ENCODE measurements at places on chromosomes 16 and 17.

DNA sequence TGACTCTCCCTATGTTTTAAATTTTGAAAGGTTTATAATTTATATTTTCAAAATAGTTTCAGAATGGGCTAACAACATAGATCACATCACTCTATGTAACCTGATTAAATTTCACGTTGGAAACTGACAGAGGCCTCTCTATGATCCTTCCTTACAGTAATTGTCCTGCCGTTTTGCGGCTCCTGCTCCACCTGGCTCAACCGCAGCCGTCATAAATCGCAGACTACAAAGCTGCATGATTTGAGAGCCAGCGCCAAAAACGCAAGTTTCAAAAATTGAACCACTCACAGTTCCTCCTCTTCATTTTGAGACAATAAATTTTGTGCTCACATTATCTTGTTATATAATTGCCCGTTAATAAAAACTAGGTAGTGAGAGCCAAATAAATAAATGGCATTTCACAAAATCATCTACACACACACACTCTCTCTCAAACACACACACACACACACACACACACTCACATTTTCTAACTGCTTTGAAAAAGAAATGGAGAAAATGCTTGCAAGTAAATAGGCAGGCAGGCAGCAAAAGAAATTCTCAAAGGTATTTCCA is 263.1 kb upstream of the PSMD7 start:
- no peaks in the 10 kb centered on the region for H3K27me3 ChIP-seq
- no peak overlapping the region for H3K27ac ChIP-seq
- no peak for DNase-seq
- H3K36me3 ChIP-seq = no peaks in the 10 kb centered on the region
- H3K4me1 ChIP-seq = no peaks in the 10 kb centered on the region
- no peak overlapping the region for H3K4me3 ChIP-seq

DNA sequence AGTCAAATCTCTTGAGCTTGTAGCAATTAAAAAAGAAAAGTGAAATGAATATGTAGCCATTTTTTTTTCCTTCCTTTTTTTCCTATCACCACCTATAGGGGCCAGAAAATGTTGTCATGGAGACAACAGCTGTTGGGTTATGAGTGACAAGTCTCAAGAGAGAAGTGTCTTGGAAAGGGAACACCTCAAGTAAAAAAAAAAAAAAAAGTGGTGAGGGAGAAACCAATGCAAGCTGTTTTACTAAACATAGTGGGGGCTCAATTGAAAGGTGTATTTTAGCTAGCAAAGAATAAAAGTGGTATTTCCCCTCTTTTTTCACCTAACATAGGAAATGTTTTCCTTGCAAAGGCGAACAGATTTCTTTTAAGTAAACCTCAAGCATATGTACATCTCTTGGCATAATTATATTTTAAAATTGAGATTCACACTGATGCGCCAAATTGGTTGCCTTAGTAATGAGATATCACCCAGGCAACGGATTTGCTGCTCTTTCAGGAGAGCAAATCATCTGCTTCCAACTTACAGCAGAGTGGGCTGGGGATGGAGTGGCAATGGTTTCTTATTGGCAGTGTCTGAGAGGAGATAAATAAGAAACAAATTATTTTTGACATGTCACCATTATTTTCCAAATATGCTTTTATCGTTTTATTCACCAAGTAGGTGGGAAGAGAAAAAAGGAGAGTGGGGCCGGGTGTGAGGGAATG is 183.6 kb downstream of the MYO1D start:
- DNase-seq = no peak
- H3K4me3 ChIP-seq = no peak overlapping the region
- H3K36me3 ChIP-seq = no peaks in the 10 kb centered on the region
- no peaks in the 10 kb centered on the region for H3K4me1 ChIP-seq

DNA sequence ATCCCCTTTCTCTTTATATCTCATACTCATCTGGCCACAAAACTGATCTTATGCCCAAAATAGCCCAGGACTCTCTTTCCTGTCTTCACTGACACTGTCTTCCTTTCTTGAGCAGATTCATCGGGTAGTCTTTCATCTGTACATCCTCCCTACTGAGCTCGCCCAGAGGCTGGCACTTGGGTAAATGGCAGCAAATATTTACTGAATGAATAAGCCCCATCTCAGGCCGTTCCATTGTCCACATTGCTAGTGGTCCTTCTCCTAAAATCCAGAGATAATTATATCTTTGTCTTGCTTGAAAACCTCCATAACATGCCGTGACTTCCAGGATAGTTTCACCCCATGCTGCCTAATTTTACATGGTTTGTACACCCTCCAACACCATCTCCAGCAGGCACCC is 158.1 kb upstream of the SDK2 start:
- H3K27ac ChIP-seq = no peak overlapping the region
- no peaks in the 10 kb centered on the region for H3K4me1 ChIP-seq
- no peak for DNase-seq
- peaks cover 12% of the 10 kb centered on the region for H3K27me3 ChIP-seq

- H3K4me3 ChIP-seq = no peak overlapping the region
- peak overlapping the region; percentile 50 for H3K27ac ChIP-seq
- H3K27me3 ChIP-seq = no peaks in the 10 kb centered on the region
- H3K36me3 ChIP-seq = peaks cover 5% of the 10 kb centered on the region
Observed at GRCh38 chr17:1736348-1737281, 6.1 kb upstream of the SERPINF2 start.

DNA sequence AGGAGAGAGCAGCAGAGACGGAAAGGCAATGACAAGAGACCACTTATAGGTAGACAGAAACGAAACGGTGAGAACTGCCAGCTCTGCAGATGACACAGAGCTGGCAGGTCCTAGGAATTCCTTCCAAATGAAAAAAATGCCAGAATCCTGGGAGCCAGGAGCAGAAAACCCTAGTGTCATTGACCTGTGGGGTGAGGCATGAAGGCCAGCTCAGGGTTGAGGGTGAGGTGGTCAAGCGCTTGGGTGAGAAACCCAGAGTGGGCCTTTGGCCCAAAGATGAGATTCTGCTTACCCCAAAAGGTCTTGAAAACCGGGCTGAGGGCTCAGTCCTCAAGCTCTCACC is 9.2 kb downstream of the HIC1 start:
- DNase-seq = no peak
- no peaks in the 10 kb centered on the region for H3K4me1 ChIP-seq
- no peaks in the 10 kb centered on the region for H3K27me3 ChIP-seq
- H3K4me3 ChIP-seq = no peak overlapping the region
- H3K27ac ChIP-seq = peak overlapping the region; percentile 62
- no peaks in the 10 kb centered on the region for H3K36me3 ChIP-seq

- no peaks in the 10 kb centered on the region for H3K27me3 ChIP-seq
- no peaks in the 10 kb centered on the region for H3K4me1 ChIP-seq
- H3K27ac ChIP-seq = no peak overlapping the region
- peaks cover 39% of the 10 kb centered on the region for H3K36me3 ChIP-seq
- DNase-seq = peak; percentile 57
Observed at GRCh38 chr17:82077617-82078358, 12.2 kb upstream of the DUS1L start.

DNA sequence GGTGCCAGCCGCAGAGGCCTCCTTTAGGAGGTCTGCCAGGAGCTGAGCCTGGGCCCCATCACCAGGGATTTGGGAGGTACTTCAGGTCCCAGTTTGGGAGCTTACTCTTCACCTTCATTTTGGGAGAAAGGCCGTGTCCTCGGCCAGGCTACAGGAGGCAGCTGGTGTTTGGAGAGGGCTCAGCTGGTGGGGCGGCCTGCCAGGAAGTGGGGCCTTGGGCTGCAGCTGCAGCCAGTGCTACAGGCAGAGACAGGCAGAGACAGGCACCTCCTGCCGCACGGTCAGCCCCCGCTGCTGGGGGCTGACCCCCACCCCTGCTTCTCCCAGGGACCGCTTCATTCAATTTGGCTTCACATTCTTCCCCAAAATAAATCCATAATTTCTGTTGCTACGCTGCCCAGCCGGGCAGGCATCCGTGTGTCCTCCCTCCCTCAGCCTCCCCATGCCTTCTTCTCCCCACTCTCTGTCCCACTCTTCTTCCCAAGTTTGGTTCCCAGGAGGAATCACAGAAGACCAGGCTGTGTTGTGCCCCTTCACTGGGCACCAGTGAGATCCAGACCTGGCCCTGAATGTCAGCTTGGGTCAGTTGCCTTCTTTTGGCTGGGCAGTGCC is 6.1 kb downstream of the TMEM235 start:
- no peak overlapping the region for H3K27ac ChIP-seq
- DNase-seq = no peak
- peaks cover 8% of the 10 kb centered on the region for H3K27me3 ChIP-seq
- no peaks in the 10 kb centered on the region for H3K36me3 ChIP-seq
- H3K4me3 ChIP-seq = no peak overlapping the region
- H3K4me1 ChIP-seq = no peaks in the 10 kb centered on the region

DNA sequence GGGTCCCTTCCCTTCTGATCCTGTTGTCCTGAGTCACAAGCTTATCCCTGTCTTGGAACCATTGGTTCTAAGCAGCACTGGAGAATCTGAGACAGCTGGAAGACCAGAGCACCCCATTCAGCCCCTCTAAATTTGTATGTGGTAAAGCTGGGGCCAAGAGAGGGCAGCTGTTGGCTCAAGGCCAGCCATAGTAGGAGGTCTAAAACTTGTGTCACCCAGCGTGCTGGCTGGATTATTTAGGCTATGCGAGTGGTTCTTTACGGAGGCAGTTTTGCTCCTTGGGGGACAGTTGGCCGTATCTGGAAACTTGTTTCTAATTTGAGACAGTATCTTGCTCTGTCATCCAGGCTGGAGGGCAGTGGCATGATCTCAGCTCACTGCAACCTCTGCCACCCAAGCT is 69.6 kb upstream of the GSE1 start:
- DNase-seq = no peak
- peaks cover 12% of the 10 kb centered on the region for H3K4me1 ChIP-seq
- no peaks in the 10 kb centered on the region for H3K36me3 ChIP-seq
- H3K27ac ChIP-seq = no peak overlapping the region
- no peak overlapping the region for H3K4me3 ChIP-seq
- no peaks in the 10 kb centered on the region for H3K27me3 ChIP-seq

GRCh38 chr17:57855391-57856035 is 5.7 kb upstream of the MRPS23 start:
- H3K27ac ChIP-seq = peak overlapping the region; percentile 93
- no peak overlapping the region for H3K4me3 ChIP-seq
- H3K27me3 ChIP-seq = no peaks in the 10 kb centered on the region
- no peak for DNase-seq
- H3K4me1 ChIP-seq = peaks cover 63% of the 10 kb centered on the region

DNA sequence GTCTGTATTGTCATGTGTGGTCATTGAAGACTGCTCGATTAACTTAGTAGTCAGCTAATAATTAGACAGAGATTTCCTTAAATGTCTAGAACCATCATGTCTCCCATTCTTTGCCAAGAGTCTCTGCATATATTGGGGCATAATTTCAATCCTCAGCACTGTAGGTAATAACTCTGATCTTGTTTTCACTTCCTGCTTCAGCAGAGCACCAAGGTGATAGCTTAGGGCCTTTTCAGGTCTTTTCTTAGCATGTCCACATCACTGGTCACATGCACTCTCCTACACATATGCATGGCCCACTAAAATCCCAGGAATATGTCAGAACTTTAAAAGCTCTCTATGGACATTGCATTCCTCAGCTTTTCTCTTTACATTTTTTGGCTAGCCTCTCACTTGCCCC is 110.3 kb upstream of the NACA2 start:
- no peak overlapping the region for H3K27ac ChIP-seq
- H3K4me1 ChIP-seq = no peaks in the 10 kb centered on the region
- H3K4me3 ChIP-seq = no peak overlapping the region

GRCh38 chr17:36506249-36506826 is 19.9 kb downstream of the ZNHIT3 start:
- no peak overlapping the region for H3K4me3 ChIP-seq
- H3K27ac ChIP-seq = no peak overlapping the region
- H3K4me1 ChIP-seq = no peaks in the 10 kb centered on the region
- H3K36me3 ChIP-seq = peaks cover 7% of the 10 kb centered on the region
- H3K27me3 ChIP-seq = no peaks in the 10 kb centered on the region

DNA sequence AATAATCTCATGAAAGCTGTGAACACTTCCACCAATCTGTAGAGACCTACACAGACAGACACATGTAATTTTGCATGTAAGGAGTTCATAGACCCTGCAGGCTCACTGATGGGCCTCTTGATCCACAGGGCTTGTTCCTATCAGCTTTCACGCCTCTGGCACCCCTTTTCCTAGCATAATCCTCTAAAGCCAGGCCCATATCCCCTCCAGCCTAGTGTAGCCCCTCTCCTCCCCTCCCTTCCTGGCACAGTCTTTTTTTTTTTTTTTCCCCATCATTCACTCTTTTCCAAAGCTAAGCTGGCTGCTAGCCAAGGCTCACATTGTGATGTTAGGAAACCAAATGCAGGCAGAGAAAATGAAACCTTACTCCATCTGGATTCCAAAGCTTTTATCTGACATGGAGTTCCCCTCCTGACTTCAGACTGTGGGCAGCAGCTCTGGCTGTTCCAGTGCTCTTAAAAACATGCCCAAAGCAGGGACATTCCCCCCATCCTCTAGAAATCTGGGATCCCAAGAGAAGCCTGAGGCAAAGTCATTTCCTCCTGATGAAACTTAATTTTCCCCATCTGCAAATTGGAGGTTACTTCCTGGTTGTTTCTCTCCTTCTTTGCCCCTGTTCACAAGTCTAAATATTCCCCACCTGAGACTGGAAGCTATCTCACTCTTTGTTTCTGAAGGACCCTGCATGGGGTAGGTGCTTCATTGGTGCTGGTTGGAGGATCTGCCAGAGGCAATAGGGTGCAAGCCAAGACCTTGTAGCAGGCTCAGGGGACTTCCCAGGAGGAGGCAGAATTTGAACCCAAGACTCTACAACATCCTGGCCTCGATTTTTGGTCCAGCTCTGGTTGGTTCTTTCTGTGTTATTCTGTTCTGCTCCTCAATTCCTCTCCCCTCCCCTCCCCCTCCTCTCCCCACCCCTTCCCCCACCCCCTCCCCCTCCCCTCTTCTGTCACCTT is 9.9 kb upstream of the CCL5 start:
- H3K27ac ChIP-seq = no peak overlapping the region
- DNase-seq = no peak
- no peaks in the 10 kb centered on the region for H3K27me3 ChIP-seq
- no peaks in the 10 kb centered on the region for H3K36me3 ChIP-seq

DNA sequence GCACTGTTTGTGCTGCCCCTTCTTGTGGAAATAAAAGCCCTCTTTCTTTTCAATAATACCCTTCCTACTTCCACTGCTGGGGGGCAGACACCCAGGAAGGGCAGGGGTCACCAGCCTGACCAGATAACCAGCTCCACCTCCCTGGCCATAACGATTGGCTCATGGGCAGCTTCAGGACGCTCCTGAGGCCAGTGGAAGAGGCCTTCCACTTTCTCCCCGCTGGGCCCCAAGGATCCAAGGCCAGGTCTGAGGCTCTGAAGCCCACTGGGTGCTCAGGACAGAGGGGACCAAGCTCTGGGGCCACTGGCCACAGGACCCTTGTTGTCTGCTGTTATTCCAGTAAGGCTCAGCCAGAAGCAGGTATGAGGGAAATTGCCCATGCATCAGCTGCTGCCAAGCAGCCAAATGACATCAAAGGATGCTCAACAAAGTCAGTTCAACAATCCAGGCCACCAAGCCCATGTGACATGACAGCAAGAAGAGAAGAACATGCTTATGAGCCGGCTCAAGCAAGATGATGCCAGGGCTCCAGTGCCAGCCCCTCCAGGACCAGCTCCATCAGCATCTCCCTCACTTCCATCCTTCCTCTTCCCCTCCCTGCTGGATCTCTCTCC is 238.8 kb downstream of the ZNF423 start:
- no peak overlapping the region for H3K4me3 ChIP-seq
- DNase-seq = no peak
- H3K36me3 ChIP-seq = no peaks in the 10 kb centered on the region

- H3K27me3 ChIP-seq = no peaks in the 10 kb centered on the region
- H3K36me3 ChIP-seq = no peaks in the 10 kb centered on the region
- DNase-seq = no peak
- H3K4me1 ChIP-seq = no peaks in the 10 kb centered on the region
Observed at GRCh38 chr17:7742729-7743128, 25.2 kb downstream of the DNAH2 start.

- no peak overlapping the region for H3K4me3 ChIP-seq
- H3K27ac ChIP-seq = no peak overlapping the region
- H3K36me3 ChIP-seq = no peaks in the 10 kb centered on the region
- DNase-seq = no peak
Observed at GRCh38 chr16:84032458-84033178, 10.0 kb downstream of the SLC38A8 start.
